ENCODE measurements at places on chromosomes 12 and 14.
A peak's percentile ranks its signal among the peaks of the same experiment; 100 is the strongest.

DNA sequence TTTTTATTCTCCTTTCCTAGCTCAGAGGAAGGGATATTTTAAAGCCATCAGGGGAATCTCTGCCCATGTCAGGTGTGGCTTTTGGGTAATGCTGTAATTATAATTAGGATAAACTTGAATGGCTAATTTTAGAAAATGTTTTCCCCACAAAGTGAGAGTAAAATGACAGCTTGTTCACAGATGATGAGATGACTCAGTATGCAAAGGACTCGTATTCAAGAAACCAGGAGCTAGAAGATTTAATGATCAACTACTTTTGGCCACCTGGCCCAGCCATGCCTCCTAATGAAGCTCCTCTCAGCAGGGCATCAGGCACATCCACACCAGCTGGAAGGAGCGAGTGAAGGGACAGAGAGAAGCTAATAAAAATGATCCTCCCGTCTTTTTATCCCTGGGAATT is 29.0 kb upstream of the PLEKHG7 start:
- DNase-seq: no peak

- no peak for DNase-seq
Observed at GRCh38 chr12:31521964-31522363, 69.0 kb downstream of the DENND5B start.

DNA sequence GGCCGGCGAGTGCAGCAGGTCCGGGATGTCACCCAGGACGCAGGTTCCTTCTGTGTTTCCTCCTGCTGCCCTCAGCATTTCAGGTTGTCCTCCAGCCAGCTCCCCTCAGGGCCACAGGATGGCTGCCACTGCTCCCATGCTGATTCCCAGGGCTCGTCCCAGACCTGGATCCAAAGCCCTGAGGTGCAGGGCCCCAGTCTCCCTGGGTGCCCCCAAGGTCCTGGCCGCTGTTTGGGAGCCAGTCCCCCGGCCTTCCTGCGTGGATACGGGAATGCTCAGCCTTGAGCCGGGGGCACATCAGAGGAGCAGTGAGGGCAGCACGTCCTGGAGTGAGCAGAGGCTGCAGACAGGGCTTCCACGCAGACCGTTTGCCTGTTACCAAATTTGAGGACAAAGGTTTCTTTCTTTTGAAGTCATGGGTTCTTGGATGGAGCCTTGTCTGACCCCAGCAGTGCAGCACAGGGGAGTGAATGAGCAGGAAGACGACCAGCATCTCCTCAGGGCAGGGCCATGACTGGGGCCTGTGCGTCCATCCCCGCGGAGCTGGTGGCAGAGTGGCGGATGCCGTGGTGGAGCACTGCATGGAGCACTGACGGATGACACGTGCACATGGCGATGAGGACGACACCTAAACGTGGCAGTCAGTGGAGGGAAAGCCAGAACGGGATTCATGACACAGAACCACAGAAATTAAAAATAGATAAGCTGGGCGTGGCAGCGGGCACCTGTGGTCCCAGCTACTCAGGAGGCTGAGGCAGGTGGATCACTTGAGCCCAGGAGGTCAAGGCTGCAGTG is 12.5 kb upstream of the CACNA2D4 start:
- no peak for DNase-seq

DNA sequence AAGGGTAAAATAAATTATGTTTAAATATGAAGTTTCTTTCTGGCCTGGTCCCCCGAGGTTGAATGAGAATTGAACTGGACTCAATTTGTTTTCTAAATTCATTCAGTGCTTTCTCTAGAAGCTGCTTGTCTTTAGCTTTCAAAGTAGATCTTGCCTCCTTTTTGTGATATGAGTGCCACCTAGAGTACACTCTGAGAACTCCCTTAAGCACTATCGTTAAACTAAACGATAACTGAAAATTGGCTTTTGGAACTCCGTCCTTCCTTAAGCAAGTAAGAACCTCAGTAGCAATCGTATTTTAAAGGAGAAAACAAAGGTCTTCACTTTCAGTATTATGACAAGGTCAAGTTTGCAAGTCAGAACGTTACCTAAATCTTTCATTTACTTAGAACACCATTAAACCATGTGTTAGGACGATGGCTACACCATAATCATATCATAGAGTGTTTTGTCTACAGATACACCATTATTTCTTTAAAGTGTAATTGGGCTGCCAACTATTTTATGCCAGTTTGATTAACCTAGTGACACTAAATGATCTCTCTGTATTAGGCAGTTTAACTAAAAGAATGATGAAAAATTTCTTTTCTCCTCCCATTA is 364.8 kb downstream of the SNAPC1 start:
- no peak for DNase-seq

DNA sequence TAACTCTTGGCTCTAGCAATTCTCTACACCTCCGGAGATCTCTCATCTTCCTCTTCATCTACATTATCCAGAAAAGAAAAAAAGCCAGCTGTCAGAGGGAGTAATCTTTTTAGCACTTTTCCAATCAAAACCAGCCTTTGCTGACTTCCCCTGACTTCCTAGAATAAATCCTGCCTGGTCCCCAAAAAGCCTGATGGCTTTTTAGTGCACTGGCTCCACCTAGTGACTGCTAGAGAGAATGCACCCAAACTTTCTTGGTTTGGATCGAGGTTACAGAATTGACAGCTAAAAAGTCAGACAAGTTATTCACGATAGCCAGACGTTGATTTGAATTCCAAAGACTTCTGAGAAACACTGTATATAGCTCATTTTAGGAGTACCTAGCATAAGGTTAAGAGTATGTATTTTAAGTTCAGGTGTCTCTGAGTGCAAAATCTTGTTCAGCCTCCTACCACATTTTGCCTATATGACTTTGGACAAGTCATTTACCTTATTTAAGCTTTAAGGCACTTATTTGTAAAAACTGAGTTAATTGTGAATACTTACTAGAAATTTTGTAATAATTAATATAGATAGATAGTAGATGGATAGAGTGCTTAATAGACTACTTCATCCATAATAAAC is 185.7 kb upstream of the GRIN2B start:
- DNase-seq: peak; percentile 53

DNA sequence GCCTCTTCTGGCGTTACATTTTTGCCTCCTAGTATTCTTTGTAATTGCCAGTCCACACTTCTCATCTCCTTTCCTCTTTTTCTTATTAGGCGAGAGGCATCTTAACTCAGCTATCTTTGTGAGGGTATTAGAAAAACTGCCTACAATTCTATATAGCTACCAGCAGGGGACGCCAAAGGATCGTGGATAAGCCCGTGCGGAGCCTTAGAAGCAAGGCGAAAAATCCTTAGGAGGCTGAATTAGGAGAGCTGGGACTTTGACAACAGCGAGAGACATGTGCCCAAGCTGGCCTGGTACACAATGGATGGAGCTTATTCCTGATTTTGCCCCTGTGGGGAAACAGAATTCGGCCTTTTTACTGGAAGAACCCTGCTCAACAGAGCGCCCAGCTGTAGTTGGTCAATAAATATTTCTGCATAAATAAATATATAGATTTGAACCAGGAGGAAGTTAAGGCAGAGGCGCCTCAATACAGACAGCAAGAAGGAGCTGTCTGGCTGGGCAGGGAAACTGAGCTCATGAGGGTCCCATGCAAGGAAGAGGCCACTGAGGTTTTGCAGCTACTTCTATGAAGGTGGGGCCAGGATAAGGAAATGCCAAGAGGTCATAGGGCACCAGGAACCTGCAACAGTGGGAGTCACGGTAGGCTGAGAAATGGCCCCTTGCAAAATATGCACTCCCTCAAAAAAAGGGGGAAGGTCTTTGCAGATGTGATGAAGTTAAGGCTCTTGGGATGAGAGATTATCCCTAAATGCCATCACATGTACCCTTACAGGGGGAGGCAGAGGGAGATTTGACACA is 14.6 kb upstream of the RBM19 start:
- DNase-seq: peak; percentile 43

GRCh38 chr14:96187216-96188031 is 17.2 kb upstream of the BDKRB2 start:
- no peak for DNase-seq

- DNase-seq: peak; percentile 27
Observed at GRCh38 chr12:92675092-92675865, 27.5 kb upstream of the PLEKHG7 start.

DNA sequence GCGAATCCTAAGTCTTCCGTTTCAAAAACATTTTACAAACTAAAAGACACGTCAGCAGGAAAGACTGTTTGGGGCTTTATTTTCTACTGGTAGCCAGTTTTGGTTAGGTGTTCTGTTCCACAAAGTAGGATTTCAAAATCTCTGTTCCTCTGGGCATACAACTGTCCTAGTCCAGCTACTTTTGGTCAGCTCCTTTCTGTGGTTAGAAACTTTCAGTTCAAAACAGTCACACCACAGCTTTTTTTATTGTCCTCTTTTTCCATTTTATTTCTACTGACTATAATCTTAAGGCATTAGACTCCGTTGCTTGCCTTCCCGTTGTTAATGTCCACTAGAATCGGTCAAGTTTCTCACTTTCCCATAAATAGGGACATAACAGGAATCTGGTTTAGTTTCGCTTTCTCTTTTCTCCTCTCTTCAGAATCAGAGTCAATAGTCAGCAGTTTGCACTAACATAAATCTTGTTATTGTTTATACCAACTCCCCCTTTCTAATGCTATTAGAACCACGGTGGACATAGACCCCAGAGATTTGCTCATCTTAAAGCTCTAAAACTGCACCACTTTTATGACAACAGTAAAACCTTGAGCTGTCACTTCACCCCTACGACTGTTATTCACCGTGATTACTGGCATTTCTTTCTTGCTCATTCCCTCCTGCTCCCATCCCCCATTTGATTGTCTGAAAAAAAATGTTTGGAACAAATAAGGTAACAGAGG is 41.5 kb upstream of the NPAS3 start:
- DNase-seq: no peak

- DNase-seq: no peak
Observed at GRCh38 chr14:52873694-52874093, 77.2 kb downstream of the FERMT2 start.

- no peak for DNase-seq
Observed at GRCh38 chr14:101462726-101463565, 98.3 kb upstream of the DIO3 start.

GRCh38 chr14:95875831-95876760 is 536 bp upstream of the TUNAR start:
- no peak for DNase-seq

DNA sequence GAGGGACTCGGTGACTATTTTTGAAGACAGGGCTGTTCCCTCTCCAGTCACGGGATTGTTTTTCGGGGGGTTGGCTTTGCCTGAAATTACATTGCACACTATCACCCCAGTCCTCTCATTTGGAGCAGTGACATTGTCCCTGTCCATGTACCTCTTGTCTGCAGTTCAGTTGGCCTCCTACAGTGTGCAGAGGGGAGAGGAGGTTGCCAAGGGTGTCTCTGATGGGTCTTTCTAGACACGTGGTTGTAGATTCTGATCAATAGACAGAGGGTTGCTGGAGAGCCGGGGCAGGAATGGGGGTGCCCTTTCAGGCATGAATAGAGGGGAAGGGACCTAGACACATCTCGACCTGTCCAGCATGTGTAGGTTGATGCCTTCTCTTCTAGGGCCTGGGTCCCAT is 1.2 kb downstream of the TMEM120B start:
- peak; percentile 12 for DNase-seq

DNA sequence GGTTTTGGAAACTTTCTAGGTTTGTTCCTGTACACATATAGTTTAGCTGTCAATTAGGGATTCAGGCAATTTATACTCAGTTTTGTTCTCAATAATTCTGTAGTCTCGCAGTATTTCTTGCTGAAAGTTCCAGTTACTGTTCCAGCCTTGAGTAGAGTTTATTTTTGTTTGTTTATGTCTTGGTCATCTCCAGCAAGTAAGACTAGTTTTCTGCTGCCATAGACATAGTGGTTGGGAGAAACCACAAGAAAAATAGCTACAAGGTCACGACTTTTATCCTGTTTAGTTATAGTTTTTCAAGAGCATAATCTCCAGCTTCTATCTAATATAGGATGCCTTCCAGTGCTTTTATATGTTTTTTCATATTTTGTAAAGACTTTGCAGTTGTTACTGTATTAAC is 99.6 kb upstream of the FOXG1 start:
- DNase-seq: no peak

DNA sequence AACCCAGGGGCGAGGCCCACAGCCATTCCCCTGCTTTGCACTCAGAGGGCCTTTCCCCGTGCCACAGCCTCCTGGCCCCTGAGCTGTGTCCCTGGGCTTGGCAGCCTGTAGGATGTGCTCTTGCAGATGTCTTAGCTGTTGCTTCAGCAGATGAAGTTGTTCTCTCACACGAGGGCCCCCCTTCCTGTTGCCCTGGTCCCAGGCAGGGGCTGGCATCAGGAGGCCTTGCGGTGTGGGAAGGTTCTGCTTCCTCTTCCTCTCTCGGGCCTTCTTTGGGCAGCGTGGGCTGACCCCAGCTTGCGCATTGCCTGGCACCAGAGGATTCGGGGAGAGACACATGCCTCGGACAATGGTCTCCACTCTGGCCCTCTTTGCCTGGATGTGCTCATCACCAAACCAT is 12.7 kb downstream of the PROX2 start:
- DNase-seq: no peak

DNA sequence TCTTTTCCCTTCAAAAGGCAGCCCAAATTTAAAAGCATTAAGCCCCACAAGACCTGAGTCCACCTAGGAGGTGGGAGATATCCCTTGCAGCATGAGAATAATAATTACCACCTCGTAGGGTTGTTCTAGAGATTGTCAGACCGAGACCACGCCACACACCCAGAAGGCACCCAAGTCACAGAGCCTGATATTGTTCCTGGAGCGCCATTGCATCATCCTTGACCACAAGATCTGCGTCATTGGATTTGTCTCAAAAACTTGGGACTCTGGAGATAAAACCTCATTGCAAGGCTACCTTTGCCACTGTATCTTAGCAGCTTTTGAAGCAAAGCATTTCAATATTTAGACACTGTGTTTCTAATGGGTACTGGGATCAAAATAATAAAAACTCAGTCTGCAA is 29.4 kb upstream of the PPP2R5C start:
- no peak for DNase-seq

DNA sequence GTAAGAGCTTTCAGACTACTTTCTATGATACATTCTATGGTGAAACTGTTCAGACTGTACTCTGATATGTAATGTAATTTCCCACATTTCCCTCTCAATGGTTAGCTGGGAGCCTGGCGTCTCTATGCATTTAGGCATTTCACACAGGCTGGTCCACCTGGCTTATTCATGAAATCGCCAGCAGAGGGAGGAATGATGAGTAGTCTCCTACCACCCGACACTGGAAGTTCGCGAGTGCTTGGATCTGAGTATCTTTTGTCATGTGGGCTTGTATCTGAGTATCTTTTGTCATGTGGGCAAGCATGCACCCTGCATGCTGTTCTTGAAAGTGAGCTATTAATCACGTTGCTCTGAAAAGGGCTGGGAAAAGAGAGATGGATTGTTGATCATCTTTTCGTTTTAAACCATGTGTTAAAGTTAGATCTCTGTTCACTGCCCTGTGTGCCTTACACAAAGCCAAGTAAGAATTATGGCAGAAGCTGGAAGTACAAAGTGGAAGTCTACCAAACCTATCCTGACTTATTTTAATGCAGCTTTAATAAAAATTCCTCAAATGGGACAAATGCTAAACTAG is 235.0 kb downstream of the ATP23 start:
- DNase-seq: no peak

- no peak for DNase-seq
Observed at GRCh38 chr14:92386637-92387036, 63.7 kb downstream of the SLC24A4 start.
